D721Med (cell line): ENCODE measurements at places on chromosomes 3 and 15.

GRCh38 chr15:67148196-67148701 lies 82.8 kb downstream of the SMAD3 start:
- no peak for DNase-seq

- DNase-seq: no peak
Measured at GRCh38 chr3:63353383-63353782, 75.3 kb downstream of the SYNPR start.

DNA sequence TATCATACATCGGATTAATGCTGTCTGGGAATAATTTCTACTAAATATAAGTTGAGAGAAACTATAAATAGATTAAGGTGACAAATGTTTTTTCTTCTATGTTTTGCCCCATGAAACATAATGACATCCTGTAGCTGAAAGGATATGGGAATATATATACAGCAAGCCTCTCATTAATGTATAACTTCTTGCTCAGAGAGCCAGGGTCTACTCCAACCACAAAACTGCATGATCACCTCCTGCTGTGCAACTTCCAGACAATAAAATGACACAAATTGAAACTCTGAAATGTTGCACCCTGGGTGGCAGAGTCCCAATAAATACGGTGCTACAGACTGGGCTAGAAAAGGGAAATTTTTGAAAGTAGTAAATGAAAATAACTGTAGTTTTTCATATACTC lies 571.9 kb upstream of the CBLB start:
- DNase-seq: no peak

DNA sequence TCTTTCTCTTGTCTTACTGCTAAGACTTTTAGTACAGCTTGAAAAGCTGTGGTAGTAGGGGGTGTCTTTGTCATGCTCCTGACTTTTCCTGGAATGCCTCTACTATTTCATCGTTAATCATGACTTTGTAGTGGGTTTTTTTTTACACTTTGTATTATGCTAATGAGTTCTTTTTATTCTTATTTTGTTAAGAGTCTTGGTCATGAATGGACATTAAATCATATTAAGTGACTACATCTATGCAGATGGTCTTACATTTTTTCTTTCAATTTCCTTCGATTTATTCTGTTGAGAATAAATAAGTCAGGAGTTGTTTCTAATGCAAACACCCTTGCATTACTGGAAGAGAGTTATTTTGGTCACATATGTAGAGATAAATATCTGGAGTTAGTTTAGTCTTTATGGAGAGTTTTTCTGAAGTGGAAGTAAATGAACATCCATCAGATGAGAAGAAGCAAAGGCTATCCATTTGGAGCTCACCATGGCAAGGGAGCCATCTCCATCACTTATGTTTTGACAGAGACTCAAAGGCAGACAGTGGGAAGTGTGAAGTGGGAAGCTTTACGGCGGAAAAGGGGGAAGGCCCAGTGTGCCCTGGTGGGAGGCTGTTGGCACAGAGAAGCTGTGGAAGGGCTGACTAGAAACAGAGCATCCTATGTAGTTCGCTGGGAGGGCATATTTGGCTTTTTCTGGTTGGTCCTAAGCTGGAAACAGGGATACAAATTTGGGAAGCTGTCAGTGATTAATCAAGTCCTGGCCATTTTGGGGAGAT lies 73.1 kb upstream of the PRR23E start:
- DNase-seq: no peak

DNA sequence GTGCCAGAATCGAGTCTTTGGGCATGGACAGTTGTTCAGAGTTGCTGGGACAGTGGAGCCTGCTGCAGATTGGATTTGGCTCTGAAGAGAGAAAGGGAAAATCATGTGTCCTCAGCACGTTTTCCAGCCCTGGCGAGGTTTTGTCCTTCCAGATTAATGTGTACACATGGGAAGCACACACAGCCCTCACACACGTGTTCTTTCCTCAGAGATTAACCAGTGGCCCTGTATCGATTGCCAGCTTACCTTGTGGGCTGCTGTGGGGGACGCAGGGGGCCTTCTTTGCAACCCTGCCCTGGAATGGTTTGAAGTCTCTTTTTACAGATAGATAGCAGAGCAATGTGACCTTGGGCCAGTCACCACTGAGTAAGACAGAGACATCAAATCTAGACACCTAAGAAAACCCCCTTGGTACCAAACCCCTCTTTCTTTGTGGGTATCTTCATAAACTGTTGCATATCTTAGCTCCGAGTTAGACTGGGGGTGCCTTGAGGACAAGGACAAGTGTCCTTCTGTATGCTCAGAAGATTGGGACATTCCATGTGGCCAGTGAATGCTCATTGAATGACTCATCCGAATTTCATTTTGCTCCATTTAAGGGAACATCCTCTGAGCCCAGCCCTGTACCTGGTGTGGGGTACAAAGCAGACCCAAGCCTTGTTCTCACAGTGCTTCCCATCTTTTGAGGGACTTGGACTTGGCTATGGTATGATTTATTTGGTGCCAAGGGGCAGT lies 48.0 kb downstream of the SMAD6 start:
- no peak for DNase-seq

DNA sequence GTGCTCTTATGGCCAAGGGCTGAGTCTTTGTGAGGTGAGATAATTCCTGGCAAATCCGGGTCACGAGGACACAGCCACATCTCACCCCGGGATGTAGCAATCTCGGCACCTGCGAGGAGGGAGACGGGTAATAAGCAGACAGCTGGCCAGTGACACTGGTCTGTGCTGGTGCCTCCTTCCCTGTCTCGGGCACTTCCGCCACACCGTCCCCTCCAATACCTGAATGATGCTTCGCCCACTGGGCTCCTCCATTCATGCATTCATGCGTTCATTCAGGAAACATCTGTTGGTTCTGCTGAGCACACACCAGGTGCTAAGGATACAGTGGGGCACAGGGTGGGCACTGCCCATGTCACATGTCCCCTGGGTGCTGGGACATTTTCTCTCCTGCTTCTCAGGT lies 60.1 kb downstream of the ATP10A start:
- DNase-seq: no peak

DNA sequence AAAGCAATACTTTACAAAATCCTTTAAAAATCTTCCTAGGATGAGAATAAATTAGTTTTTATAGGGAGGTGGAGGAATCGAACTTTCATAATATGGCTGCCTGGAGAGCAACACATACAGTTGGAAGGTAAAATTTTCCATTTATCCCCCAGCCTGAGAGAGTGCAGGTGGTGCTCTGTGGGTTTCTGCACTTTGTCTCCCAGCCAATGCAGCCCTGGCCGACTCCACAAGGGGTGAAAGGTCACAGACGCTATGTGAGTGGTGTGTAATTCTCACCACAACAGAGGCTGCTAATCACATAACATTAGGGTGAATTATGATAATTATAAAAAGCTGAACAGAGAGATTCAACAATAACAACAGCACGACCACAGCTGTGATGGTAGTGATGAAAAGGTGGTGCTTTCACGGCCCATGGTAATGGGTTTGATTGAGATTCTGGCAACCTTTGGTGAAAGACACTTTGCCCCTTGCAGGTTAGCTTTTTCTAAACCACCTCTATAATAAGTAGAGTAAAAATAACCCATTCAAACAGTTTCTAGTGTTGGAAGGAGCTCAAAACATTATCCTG lies 30.1 kb upstream of the NANOGP8 start:
- DNase-seq: no peak

GRCh38 chr15:54374184-54374952 lies 396.1 kb downstream of the UNC13C start:
- peak; percentile 19 for DNase-seq

DNA sequence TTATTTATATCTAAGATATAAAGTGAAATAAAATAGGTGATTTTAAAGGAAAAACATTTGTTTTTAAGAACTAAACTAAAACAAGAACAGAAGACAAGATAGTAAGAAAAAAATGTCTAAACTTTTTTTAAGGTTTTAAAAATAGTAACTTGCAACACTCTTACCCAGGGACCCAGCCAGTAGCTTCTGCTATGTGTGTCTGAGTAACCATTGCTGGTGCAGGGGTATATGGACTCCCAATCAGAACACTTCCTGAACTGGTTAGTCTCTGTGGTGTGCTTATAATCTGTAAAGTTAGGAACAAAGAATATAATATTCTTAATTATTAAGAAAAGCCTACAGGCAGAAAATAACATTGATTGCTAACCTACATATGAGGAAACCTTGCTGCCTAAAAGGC lies 118.4 kb downstream of the ATP1B3 start:
- DNase-seq: no peak

- no peak for DNase-seq
Measured at GRCh38 chr3:111465081-111465670, 76.8 kb upstream of the CD96 start.

DNA sequence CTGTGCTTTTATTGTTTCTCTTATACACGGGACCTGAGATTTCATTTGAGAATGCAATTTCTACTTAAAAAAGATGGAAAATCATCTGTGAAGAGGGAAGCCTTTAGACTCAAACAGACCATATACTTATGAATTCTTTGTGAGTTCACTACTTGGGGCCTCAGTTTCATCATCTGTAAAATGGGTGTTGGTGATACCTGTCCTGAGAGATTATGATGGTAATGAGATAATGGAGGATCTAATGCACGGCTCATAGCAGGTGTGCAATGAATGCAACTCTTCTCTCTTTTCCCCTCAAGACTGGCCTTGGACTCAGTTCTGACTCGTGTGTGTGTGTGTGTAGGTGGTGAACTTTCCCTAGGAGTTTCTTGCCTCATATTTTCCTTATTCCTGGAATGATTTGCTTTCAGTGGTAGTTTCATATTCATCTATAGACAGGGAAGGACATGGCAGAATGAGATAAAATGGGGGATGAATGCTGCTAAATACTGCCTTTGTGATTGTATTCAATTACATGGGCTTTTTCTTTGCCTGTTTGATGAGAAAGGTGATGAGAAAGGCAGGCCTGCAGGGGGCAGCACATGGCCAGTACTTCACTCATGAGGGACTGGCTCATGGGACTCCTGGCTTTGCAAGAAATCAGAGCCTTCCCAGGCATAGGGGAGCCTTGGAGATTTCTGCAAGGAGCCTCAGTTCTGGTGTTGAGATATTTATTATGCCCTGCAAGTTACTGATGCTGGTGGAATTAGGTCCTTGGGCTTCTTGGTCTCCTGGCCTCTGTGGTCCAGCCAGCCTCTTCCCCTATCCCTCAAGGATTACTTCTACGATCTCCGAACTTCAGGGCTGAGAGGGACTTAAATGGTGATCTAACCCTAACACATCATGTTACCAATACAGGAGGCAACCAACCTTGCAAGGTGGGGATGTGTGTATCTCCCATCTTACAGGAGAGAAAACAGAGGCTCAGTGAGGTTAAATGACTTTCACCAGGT lies 70.7 kb downstream of the RPLP1 start:
- DNase-seq: peak; percentile 70

- DNase-seq: no peak
Measured at GRCh38 chr3:44628716-44629115, 3.9 kb downstream of the ZNF197 start.

- DNase-seq: no peak
Measured at GRCh38 chr3:45437383-45437782, 49.0 kb downstream of the LARS2 start.

- no peak for DNase-seq
Measured at GRCh38 chr3:67458896-67459530, 195.4 kb downstream of the SUCLG2 start.

DNA sequence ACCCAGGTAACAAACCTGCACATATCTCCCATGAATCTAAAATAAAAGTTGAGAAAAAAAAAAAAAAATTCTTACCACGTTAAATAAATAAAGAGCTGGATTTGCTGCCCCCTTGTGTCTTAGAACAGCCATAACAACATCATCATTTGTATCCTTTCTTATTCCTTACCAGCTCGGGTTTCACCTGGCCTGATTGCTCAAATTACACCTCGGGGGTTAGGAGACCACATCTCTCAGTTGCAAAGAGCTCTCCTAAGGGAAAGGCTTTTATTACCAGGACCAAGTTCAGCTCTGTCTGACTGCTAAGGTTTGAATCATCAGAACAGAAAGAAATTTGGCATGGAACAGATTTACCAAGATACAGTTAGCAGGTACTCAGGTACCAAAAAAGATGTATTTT lies 25.8 kb upstream of the RPL39L start:
- no peak for DNase-seq

DNA sequence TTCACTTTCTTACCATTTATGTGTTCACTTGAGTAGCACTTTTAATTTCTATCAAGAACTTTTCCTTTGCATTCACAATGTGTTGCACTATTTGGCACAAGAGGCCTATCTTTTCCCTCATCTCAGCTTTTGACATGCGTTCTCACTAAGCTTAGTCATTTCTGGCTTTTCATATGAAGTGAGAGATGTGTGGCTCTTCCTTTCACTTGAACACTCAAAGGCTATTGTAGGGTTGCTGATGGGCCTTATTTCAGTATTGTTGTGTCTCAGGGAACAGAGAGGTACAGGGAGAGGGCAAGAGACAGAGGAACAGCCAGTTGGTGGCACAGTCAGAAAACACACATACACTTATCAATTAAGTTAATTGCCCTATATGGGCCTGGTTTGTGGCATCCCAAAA lies 127.4 kb upstream of the MLF1 start:
- no peak for DNase-seq

- no peak for DNase-seq
Measured at GRCh38 chr3:194675081-194675640, 3.2 kb upstream of the LSG1 start.

GRCh38 chr3:156291272-156292123 lies 171.1 kb downstream of the KCNAB1 start:
- DNase-seq: peak; percentile 63

DNA sequence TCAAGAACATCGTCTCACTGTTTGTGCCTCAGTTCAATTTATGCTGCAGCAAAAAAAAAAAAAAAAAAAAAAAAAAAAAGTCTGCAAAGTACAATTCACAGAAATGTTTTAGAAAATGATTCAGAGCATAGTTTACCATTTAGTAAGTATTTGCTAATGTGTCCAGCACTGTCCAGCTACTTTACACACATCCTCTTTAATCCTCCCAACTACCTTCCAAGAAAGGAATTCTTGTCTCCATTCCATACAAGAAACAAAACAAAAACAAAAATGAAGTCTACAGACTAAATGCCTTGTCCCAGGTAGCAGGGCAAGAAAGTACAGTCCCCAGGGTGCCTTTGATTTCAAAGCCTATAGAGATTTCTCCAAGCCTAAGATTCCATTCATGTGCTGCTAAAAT lies 38.9 kb upstream of the SNTN start:
- no peak for DNase-seq

DNA sequence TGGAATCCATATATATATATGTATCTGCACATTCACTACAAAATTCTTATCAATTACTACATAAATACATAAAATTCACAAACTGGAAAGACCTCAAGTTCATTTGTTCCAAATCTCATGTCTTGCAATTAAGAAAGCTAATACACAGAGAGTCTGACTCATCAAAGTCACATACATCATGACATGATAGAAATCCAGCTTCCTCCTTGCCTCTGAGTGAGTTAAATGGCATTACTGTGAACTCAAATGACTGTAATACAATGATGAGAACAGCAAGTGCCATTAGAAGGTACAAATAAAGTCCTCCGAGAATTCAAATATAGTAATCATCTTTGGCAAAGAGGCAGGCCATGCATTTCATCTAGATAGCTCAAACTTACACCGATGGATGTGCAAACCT lies 55.1 kb upstream of the AGTR1 start:
- no peak for DNase-seq

- no peak for DNase-seq
Measured at GRCh38 chr3:21705769-21706168, 45.2 kb downstream of the ZNF385D start.
